ENCODE measurements at places on chromosomes 5 and 9.

DNA sequence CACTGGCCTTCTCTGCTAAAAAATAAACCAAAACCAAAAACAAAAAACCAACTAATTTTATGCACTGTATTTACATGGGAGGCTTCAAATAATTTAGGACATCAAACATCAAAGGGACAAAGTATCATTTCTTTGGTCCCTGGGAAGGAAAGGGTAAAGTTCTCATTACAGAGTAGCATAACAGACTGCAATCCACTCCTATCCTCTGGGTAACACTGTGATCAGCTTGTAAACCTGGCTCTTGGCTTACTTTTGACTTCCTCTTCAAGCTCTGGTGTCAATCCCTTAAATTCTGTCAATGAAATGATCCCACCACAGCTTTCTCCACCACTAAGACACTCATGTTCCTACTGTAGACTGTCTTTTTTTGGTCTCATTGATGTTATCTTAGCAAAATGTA is 69.8 kb upstream of the VCAN start:
- DNase-seq = no peak

DNA sequence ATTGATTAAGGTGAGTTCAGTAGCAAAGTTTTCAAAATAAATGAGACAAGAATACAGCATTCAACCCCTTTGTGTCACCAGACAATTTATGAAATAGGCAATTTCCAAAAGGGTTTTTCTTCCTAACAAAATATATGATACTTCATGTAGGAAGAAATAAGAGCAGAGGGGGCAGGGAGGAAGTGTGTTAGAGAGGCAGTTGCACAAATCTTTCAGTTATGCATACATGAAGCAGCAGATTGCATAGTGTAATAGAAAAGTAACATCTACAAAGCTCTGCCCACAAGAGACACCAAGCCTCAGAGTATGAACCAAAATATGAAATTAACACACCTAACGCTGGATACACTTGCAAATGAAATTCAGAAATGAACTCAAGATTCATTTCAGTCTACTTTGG is 157.0 kb downstream of the DENND1A start:
- no peak for DNase-seq

GRCh38 chr5:124952566-124952965 is 206.1 kb upstream of the ZNF608 start:
- DNase-seq = no peak

GRCh38 chr9:120383999-120384924 is 195.7 kb downstream of the CDK5RAP2 start:
- DNase-seq = no peak

DNA sequence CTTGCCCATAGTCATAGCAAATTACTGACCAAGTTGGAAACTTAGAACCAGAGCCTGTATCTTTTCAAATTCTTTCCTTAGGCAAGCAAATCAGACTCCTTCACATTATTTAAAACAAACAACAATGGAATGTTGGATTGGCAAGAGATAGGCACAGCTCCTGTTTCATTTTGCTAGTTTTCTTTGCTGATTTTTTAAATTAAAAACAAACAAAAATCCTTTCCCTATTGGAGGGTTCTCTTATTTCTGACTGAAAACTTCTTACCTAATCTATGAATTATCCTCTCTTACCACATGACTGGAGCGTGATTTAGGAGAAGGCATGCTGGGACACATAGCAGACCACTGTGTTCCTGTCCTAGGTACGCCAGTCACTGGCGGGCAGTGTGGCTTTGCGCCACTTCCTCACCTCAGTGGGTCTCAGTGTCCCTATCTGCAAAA is 63.0 kb downstream of the TTC39B start:
- DNase-seq = no peak

DNA sequence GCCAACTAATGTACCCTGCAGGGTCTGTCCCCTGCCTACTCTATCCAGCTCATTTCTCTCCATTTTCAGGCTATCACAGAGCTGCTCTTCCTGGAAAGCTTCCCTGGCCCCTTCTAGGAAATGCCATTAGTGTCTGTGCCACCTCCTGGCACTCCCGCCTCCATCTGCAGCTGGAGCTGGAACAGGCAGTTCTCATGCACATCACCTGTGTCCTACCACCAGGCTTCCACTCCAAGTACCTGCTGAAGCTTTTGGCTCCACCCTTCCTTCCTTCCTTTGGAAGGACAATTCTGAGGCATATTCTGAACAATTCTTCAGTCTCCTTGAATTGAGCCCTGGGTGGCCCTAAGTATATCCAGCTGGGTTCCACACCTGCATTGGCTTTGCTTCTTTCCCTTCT is 156.2 kb upstream of the ZNF618 start:
- no peak for DNase-seq

- no peak for DNase-seq
Measured at GRCh38 chr5:51961154-51961562, 577.9 kb downstream of the ISL1 start.

GRCh38 chr5:132233081-132233480 is 5.4 kb upstream of the P4HA2 start:
- no peak for DNase-seq

GRCh38 chr5:54390015-54390414 is 65.5 kb upstream of the HSPB3 start:
- no peak for DNase-seq

All from stimulated activated CD4-positive, alpha-beta T cell treated with anti-CD3 and anti-CD28 coated beads, Interleukin-4, amount 100 ng/mL, for 24 hours (primary cell).